Osteoblast (primary cell): ENCODE measurements at places on chromosomes 4 and X. TPM values are rescaled to one million over a fixed set of nuclear protein-coding genes. Genes with fewer than 3 reads are reported as not detected.

- no peak for DNase-seq
- H3K4me3 ChIP-seq, result no peak overlapping the region
- H3K27me3 ChIP-seq, result no peaks in the 10 kb centered on the region
- no peaks in the 10 kb centered on the region for H3K36me3 ChIP-seq
- H3K4me1 ChIP-seq, result no peaks in the 10 kb centered on the region
- H3K27ac ChIP-seq, result no peak overlapping the region
Observed at GRCh38 chrX:143336261-143336660, 181.0 kb downstream of the SPANXN3 start.

DNA sequence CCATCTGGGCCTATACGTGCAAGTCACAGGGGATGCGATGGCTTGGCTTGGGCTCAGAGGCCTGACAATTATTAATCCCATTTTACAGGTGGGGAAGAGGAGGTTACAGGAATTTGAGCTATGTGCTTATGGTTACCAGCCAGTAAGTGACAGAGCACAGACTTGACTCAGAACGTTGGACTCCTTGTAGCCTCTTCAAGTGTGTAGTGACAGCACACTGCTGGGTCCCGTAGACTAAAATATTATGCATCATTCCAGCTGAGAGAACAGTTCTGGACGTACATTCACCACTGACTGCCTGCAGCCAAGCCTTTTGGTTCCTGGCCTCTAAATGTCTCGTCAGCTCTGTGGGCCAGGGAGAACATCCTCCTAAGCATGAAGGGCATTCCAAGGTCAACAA, 314.5 kb downstream of the GPAT3 start:
- no peak overlapping the region for H3K27ac ChIP-seq
- peaks cover 40% of the 10 kb centered on the region for H3K4me1 ChIP-seq
- DNase-seq, result peak; percentile 4
- no peaks in the 10 kb centered on the region for H3K36me3 ChIP-seq
- H3K4me3 ChIP-seq, result no peak overlapping the region
- no peaks in the 10 kb centered on the region for H3K27me3 ChIP-seq

Gene HS3ST1
- under 0.01 TPM in 2 replicates for total RNA-seq

- H3K27ac ChIP-seq, result no peak overlapping the region
- no peaks in the 10 kb centered on the region for H3K36me3 ChIP-seq
- H3K4me3 ChIP-seq, result no peak overlapping the region
- no peaks in the 10 kb centered on the region for H3K4me1 ChIP-seq
Observed at GRCh38 chrX:137401092-137401491, 164.8 kb upstream of the ZIC3 start.

- no peak overlapping the region for H3K4me3 ChIP-seq
- peaks cover 20% of the 10 kb centered on the region for H3K4me1 ChIP-seq
- DNase-seq, result no peak
- no peaks in the 10 kb centered on the region for H3K36me3 ChIP-seq
- H3K27me3 ChIP-seq, result no peaks in the 10 kb centered on the region
- H3K27ac ChIP-seq, result no peak overlapping the region
Observed at GRCh38 chr4:6692806-6693205, 872 bp upstream of the S100P start.
